ENCODE measurements at places on chromosomes 5 and 9. TPM values are rescaled to one million over a fixed set of nuclear protein-coding genes. Genes with fewer than 3 reads are reported as not detected.

The PPP2R2B gene
- 11.8 TPM for total RNA-seq

DNA sequence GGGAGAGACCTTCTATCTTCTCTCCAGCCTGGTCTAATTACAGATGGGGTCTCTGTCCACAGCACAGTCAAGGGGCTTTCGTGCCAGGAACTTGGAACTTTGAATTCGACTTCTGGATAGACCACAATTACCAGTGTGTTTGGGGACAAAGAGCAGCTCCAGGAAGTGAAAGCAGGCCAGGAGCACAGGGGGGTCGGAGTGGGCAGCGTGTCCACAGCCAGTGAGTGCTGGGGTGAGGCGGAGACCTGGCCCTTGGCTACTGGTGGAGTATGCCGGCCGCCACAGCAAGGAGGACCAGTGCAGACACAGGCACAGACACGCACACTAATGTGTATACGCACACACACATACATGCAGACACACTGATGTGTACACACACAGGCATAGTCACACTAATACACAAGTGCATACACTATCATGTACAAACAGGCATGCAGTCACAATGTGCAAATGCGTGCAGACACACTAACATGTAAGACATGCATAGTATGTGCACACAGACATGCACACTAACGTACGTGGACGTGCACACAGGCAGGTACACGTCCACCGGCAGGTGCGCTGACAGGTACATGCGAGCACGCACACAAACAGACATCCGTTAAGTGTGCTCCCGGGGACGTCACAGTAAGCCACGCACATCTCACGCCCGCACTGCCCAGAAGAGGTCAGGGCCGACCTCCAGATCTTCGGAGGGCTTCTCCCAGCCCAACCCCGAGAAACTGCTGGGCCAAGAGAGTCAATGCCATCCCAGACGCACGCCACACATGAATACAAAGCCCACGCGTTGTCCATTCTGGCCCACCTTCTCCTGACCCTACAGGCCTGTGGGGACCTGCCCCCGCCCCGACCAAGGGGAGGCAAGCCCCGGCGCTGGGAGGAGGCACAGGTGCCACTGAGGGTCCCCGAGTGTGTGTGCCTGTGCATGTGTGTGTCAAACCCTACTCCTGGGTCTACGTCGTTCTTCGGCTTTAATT lies 46.5 kb downstream of the NKD2 start:
- no peak for DNase-seq

- no peak for DNase-seq
Observed at GRCh38 chr9:116437411-116438370, 249.4 kb upstream of the TRIM32 start.

DNA sequence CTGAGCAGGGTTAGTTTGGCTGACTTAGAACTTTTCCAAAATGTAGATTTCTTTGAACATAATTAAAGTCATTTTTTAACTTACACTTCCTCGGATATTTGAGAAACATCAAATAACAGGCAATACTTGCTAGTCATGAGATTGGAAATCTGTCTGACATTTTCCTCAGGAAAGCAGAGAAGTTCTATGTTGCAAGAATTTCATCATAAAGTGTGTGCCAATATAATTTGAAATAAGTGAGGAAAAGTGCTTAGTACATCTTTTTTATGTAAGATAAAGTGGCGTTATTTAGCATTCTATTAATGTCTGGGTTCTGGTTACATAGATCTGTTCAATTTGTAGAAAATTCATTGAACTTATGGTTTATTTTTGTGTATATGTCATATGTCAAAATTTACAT lies 48.7 kb upstream of the C5orf47 start:
- no peak for DNase-seq

DNA sequence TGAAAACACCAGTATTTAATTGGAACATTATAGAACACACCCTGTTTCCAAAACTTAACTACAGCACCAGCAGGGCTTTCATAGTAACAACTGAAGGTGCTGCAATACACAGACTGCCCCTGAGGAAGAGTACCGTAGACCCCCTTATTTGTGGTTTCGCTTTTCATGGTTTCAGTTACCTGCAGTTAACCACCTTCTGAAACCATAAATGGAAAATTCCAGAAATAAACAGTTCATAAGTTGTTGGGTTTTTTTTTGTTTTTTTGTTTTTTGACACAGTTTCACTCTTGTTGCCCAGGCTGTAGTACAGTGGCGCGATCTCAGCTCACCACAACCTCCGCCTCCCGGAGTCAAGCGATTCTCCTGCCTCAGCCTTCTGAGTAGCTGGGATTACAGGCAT lies 9.5 kb upstream of the GLDC start:
- no peak for DNase-seq

- no peak for DNase-seq
Observed at GRCh38 chr9:70052768-70053167, 9.1 kb downstream of the MAMDC2 start.

DNA sequence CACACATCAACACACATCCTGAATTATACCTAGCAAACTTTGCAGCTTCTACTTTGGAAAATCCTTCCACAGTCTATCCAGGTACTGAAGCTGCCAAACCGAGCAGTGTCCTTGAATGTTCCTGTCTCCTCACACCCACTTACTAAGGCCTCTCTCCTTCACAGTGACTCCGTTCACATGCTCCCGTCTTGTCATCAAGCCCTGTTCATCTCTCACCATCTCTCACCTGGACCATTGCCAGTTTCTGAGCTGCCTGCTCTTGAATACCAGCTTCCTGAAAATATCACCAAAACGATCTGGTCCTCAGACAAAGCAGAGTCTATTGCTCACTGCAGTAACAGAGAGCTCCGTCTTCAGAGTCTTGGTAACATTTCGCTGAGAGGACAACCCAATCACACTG lies 57.4 kb downstream of the GCNT1 start:
- no peak for DNase-seq

- no peak for DNase-seq
Observed at GRCh38 chr5:23763170-23763569, 255.8 kb downstream of the PRDM9 start.

GRCh38 chr9:100011062-100011681 lies 87.6 kb downstream of the ERP44 start:
- no peak for DNase-seq

DNA sequence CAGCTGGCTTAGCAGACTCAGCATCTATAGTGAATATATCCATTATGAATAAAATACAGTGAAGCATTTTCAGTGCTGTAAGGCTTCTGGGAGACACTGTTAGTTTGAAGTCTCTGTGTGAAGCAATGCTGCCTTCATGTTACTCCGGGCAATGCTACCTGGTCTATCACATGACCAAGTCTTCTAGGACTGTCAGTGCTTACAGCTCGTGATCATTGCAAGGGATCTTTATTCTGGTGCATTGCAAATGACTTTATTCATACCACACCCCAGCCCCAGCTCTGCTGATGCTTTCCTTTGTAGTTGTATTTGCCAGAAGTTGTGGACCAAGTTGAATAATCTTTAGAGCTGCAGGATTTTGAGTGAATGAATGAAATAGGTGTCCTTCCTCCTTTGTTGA lies 21.9 kb upstream of the NDFIP1 start:
- no peak for DNase-seq

DNA sequence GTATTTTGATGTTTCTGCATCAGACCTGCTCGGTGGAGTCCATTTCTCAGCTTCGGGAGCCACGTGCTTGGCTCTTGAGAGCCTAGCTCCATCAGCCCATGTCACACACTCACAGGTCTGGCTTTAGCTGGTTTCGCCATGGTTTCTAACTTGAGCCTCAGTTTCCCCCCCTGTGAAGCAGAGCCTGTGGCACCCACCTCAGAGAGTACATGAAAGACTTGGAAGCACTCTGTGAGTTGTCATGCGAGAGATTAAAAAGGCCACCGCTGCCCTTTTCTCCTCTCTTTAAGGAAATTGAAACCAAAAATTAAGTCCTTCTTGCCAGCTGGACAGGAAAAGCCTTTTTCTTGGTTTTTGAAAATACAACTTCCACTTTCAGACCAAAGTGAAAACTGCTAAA lies 8.8 kb downstream of the TENT4A start:
- no peak for DNase-seq

DNA sequence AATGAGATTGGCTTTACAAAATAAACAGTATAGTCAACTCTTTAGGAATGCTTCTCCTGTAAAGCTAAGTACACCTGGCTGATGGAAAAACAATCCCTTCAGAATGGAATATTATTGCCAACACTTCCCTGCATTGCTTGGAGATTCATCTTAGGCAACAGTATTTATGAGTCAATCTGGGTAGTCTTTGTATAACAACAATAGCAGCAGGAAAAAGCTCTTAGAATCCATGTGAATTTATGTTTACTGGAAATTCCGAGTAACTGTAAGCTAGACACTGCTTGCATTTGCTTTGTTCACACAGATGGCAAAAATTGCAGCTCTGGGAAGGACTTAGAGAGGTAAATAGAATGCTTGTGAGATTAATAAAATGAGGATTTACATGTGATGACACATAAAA lies 101.7 kb upstream of the NTRK2 start:
- no peak for DNase-seq

DNA sequence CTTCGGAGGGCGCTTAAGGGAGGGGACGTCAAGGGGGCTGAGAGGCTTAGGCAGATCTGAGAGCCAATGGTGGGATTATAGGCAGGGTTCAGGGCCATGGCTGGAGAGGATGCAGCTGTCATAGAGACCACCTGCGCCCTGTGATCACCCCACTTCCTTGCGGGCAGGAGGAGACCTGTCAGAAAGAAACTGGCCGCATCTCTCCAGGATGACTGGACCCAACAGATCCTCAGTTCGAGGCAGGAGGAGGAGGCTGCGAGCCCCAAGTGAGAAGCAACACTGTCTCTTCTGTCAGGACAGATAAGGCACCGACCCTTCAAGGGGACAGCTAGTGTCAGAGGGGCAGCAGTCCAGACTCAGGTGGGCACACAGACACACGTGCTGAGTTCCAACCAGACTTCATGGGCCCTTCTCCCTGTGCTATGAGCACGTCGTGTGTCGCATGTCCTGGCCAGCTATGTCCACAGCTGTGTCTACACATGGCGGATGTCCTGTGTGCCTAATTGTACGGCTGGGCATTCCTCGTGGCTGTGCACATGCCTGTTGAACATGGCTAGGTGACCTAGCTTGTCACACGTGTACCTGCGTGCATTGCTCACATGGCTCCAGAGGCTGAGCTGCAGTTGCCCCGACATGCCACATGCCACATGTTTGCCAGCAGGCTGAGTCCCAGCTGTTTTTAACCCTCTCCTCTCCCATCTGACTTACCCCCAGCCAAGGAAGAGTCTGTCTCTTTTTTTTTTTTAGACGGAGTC lies 583 bp upstream of the AQP3 start:
- DNase-seq: no peak

DNA sequence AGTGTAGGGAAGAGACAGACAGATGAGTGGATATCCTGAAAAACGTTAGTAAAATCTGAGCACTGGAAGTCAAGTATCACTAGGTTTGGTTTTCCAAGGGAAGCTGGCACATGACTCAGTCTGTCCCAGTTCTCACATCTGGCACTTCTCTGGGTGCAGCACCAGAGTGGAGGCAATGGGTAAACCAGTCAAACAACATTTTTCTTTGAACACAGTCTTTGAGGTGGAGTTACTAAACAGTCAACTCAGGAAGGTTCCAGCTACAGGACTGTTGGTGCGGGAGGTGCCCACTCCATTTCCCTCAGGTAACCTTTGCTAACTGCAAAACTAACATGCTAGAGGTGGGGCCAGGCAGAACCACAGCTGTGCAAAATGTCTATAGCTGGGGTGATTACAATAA lies 301.4 kb upstream of the RFX3 start:
- peak; percentile 56 for DNase-seq

The AIF1L gene
- 20.6 TPM for total RNA-seq

DNA sequence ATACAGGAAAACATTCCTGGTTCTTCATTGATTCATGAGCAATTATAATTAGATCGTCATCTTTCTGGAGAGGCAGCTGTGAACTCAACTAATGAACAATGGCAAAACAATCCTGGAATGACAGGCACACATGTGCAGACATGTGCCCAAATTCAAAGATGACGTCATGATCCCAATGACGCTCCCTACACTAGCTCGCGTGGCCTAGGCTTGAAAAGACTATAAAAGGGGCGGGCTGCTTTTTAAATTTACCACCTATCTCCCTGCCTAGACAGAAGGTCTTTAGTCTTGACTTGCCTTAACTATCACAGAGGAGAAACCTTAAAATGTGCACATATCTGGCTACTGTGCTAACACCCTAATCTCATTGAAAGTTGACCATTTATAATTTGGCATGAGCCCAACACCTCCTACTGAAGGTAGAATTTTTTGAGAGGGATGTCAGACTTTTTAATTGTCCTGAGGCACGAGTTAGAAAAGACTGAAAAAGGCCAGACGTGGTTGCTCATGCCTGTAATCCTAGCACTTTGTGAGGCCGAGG lies 88.2 kb downstream of the PRRT1B start:
- DNase-seq: no peak

DNA sequence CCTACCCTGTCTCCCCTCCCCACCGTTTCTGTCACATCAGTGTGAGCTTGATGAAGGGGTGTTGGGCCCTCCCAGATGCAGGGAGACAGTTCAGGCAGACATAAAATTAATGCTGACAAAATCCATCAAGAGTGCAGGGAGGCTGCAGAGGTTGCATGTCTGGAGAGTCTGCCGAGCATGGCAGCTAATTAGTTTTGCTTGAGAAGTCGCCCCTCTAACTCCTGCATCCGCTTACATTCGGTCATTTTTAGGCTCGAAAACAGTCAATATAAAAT lies 44.9 kb downstream of the GALNT12 start:
- DNase-seq: no peak

DNA sequence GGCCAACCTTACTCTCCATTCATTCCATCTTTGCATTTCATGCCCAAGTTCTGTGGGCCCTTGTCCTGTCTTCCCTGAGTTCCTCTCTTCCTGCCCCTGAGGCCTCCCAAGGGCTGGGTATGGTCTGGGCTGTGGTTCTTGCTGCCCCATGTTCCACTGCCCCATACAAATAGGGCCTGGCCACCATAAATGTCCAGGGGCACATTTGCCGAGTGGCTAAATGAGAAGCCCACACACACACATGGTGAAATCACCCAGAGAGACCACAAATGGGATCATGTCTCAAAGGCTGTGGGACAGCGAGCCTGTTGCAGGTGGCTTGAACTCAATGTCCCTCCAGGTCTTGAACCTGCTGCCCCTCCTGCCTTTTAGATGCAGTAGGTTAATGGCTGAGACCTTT lies 1.2 kb downstream of the TIFAB start:
- DNase-seq: no peak

- DNase-seq: no peak
Observed at GRCh38 chr5:376799-377325, 55.3 kb downstream of the AHRR start.

The FAM153A gene
- not detected for total RNA-seq

DNA sequence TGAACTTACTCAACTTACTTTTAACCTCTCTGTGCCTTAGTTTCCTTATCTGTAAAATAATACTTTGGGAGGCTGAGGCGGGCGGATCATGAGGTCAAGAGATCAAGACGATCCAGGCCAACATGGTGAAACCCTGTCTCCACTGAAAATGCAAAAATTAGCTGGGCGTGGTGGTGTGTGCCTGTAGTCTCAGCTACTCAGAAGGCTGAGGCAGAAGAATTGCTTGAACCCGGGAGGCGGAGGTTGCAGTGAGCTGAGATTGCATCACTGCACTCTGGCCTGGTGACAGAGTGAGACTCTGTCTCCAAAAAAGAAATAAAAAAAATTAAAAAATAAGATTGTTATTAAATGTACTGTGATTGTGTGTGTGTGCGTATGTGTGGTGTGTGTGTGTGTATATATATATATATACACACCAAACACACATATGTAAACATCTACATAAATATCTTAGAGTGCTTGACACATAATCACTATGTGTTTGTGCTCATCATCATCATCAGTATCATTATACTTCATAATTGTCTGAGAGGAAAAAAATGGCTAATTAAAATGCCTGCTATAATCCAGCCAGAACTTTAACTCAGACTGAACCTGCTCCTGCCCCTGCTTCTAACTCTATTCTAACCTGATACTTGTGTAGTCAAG lies 312.8 kb downstream of the FER start:
- no peak for DNase-seq

GRCh38 chr5:93019896-93020295 lies 561.1 kb downstream of the NR2F1-AS1 start:
- no peak for DNase-seq

Data from urinary bladder (tissue), 4 donors.